SK-MEL-5 (cell line): ENCODE measurements at places on chromosomes 12 and 14. TPM values are rescaled to one million over a fixed set of nuclear protein-coding genes. Genes with fewer than 3 reads are reported as not detected.

The CCDC60 gene
- total RNA-seq = not detected in 2 replicates

The KRT6B gene
- not detected in 2 replicates for total RNA-seq

The NID2 gene
- not detected in 2 replicates for total RNA-seq

The NAA25 gene
- total RNA-seq = 21.8 and 28.8 TPM in 2 replicates

The PMCH gene
- total RNA-seq = not detected in 2 replicates

The FOXN4 gene
- total RNA-seq = not detected in 2 replicates

The ENDOU gene
- total RNA-seq = not detected in 2 replicates

The PLBD1 gene
- 0.19 and 0.26 TPM in 2 replicates for total RNA-seq

The RPS6KL1 gene
- total RNA-seq = 0.53 and 1.3 TPM in 2 replicates

The NANOG gene
- total RNA-seq = not detected in 2 replicates
